ENCODE measurements at places on chromosomes 6 and 20.
A peak's percentile ranks its signal among the peaks of the same experiment; 100 is the strongest.

DNA sequence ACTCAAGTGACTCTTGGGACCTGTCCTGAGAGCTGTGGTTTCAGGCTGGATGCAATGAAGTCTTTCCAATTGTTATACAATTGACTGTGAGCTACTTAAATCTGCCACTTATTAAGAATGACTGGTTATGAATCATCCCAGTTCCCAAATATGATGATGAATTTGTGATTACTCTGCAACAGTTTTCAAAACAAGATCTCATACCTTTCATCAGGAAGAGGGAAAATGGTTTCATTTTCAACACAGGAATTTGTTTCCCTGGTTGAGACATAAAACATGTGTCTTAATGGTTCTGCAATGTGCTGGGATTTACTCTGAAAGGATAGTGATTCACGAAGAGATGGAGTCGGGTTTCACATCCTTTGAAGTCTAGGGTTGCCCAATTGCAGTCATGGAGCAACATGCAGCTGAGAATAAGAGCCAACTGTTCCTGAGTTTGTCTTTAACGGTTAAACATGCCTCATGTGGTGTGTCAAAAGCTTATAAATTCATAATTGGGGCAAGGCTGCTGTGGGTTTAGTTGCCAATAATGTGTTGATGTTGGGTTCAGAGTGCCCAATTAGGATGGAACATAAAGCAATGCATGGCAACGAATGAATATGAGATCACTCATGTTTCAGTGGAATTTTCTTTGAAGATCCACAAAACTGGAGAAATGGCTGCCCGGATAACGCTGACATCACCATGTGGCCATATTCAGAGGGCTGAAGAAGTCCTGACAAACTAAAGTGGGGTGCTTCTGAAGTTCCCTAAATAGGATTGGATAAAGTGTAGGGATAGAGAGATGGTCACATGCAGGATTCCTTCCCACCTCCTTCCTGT lies 41.0 kb downstream of the CYP24A1 start:
- peak; percentile 99 for DNase-seq

DNA sequence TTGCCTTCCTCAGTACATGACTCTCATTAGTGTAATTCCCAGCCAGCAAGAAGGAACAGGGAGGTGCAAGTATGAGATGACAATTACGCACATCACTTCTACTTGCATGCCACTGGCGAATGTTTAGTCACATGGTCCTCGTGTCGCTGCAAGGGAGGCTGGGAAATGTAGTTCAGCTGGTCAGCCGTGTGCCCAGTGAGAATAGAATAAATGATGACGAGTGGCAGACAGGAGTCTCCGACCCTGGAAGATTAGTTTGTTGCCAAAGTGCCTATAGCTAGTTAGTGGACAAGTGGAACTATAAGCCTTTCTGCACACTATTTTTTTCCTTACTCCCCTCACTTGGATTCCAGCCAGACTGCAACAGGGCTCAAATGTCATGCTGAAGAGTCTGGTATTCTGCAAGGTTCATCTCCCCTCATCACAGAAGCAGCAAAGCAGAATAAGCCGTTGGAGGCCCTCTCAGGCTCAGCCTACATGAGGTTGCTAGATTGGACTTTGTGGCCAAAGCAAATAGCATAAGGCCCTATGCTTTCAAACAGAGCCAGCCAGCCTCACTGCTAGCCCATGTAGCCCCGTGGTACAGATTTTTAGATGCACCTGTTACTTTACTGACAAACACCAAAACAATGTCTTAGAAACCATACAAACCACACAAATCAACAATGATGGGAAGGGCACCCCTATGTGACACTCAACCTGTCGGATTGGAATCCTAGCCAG lies 9.7 kb downstream of the LINC00237 start:
- DNase-seq = peak; percentile 11

GRCh38 chr6:157995458-157995857 lies 13.8 kb downstream of the SYNJ2 start:
- no peak for DNase-seq

- DNase-seq = no peak
These were observed 34.6 kb upstream of the PNPLA1 start for GRCh38 chr6:36235309-36235708.

GRCh38 chr20:35226884-35227681 lies 593 bp downstream of the MMP24 start:
- DNase-seq = peak; percentile 27

DNA sequence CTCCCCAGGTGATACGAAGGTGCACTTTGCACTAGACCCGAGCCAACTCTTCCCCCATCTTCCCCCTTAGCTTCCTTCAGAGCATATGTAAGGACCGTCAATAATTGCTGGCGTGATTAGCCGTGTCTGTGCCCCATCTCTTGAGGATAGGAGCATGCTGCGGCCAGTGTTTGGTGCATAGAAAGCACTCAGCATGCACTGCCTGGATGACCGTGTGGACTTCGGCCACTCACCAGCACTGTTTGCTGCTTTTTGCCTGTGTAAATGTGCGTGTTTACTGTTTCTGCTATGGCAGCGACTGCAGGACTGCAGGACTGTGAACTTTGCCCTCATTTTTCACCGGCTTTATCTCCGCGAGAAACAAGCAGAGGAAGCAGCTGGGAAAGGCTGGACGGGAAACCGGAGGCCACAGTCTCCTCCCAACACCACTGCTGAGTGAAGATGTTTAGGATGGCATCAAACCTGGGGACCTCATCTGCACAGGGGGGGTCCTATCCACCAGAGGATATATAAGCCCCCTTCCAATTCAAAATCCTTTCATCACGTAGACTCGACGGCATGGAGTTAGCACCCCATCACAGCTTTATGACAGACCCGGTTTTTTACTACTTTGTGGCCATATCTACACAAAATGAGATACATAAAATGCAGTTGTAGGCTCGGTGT lies 150.6 kb upstream of the AFDN start:
- DNase-seq = no peak

DNA sequence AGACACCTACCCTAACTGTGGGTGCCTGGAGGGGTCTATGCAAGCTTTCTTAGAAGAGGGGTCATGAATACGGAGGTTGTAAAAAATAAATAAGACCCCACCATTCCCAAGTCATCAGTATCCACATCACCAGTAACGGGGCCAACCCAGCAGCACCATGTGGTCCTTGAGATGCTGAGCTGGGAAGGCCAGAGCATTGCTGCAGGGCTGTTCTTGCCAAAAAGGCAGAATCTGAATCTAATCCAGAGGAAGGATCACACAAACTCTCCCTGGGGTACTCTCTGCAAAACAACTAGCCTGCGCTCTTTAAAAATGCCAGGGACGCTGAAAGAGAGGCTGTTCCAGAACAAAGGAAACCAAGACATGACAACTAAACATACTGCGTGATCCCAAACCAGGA lies 43.2 kb downstream of the SSR1 start:
- no peak for DNase-seq

- no peak for DNase-seq
These were observed 111.1 kb downstream of the CEBPB start for GRCh38 chr20:50301712-50302111.

GRCh38 chr6:89518352-89519055 lies 85.6 kb downstream of the ANKRD6 start:
- no peak for DNase-seq

GRCh38 chr20:61937146-61937962 lies 128.3 kb downstream of the TAF4 start:
- no peak for DNase-seq

DNA sequence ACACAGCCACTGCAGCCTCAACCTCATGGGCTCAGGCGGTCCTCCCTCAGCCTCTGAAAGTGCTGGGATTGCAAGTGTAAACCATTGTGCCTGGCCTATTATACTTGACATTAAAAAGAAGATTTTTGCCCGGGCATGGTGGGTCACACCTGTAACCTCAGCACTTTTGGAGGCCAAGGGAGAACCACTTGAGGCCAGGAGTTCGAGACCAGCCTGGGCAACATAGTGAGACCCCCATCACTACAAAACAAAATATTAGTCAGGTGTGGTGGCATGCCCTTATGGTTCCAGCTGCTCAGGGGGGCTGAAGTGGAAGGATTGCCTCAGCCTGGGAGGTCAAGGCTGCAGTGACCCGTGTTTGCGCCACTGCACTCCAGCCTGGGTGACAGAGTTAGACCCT lies 42.4 kb downstream of the FAM217A start:
- no peak for DNase-seq

GRCh38 chr6:158499601-158500000 lies 60.3 kb upstream of the TMEM181 start:
- DNase-seq = no peak

GRCh38 chr6:2179950-2180349 lies 65.5 kb downstream of the GMDS start:
- peak; percentile 62 for DNase-seq

Data from AG10803 (cell line).